Activated T-helper 2 cell treated with anti-CD3 and anti-CD28 coated beads, Interferon-gamma antibody, Interleukin-2, Interleukin-4, amounts not matched to agents 10 μg/mL and 5 μg/mL and 100 μg/mL, durations not matched to agents 14 hours and 24 hours and 36 hours (primary cell): ENCODE measurements at places on chromosomes 5 and 9.

- H3K4me1 ChIP-seq: peaks cover 5% of the 10 kb centered on the region
- H3K27me3 ChIP-seq: peaks cover 4% of the 10 kb centered on the region
- H3K36me3 ChIP-seq: no peaks in the 10 kb centered on the region
- H3K4me3 ChIP-seq: no peak overlapping the region
- no peak overlapping the region for H3K27ac ChIP-seq
Measured at GRCh38 chr9:77598524-77598923, 49.6 kb downstream of the GNA14 start.

- H3K4me1 ChIP-seq: no peaks in the 10 kb centered on the region
- H3K27me3 ChIP-seq: no peaks in the 10 kb centered on the region
- H3K27ac ChIP-seq: no peak overlapping the region
- no peak overlapping the region for H3K4me3 ChIP-seq
- DNase-seq: no peak
Measured at GRCh38 chr9:115300874-115301273, 182.9 kb upstream of the TNC start.

DNA sequence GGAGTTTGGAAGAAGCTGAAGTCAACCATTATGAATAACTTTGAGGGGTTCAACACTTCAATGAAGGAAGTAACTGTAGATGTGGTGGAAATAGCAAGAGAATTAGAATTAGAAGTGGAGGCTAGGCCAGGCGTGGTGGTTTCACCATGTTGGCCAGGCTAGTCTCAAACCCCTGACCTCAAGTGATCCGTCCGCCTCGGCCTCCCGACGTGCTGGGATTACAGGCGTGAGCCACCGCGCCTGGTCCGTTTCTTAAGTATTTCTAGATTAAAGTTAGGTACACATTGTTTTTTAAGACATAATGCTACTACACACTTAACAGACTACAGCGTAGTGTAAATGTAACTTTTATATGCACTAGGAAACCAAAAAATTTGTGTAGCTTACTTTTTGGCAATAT, 14.1 kb downstream of the FNIP1 start:
- H3K27ac ChIP-seq: no peak overlapping the region
- H3K36me3 ChIP-seq: peaks cover 32% of the 10 kb centered on the region
- H3K4me3 ChIP-seq: no peak overlapping the region
- H3K27me3 ChIP-seq: no peaks in the 10 kb centered on the region

- DNase-seq: no peak
- H3K27ac ChIP-seq: no peak overlapping the region
- no peaks in the 10 kb centered on the region for H3K36me3 ChIP-seq
- no peaks in the 10 kb centered on the region for H3K4me1 ChIP-seq
Measured at GRCh38 chr5:33370466-33370859, 70.3 kb upstream of the TARS1 start.

DNA sequence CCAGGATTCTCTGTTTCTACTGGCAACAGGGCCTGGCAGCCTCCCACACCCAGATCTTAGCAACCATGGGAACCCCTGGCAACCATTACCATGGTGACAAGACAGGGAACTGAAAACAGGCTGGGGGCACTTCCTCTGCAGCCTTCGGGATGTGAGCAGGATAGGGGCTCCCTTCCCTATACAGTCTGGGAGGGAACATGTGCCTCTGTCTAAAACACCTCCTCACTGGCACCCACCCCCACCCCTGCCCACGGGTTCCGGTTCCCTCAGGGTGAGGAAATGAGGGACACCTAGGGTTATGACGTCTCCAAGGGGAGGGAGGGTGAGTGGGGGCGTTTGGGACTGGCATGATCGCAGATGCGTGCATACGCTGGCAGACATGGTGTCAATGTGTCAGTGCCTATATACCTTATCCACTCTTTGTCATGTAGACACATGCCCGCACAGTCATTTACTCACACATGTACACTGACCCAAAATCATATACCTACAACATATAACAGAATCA, 3.0 kb upstream of the DNAJB5 start:
- H3K27ac ChIP-seq: peak overlapping the region; percentile 53
- H3K36me3 ChIP-seq: no peaks in the 10 kb centered on the region
- peaks cover 59% of the 10 kb centered on the region for H3K4me1 ChIP-seq
- no peak overlapping the region for H3K4me3 ChIP-seq

GRCh38 chr5:51487952-51488351, 104.7 kb downstream of the ISL1 start:
- H3K27me3 ChIP-seq: no peaks in the 10 kb centered on the region
- DNase-seq: no peak
- no peaks in the 10 kb centered on the region for H3K36me3 ChIP-seq
- no peaks in the 10 kb centered on the region for H3K4me1 ChIP-seq

DNA sequence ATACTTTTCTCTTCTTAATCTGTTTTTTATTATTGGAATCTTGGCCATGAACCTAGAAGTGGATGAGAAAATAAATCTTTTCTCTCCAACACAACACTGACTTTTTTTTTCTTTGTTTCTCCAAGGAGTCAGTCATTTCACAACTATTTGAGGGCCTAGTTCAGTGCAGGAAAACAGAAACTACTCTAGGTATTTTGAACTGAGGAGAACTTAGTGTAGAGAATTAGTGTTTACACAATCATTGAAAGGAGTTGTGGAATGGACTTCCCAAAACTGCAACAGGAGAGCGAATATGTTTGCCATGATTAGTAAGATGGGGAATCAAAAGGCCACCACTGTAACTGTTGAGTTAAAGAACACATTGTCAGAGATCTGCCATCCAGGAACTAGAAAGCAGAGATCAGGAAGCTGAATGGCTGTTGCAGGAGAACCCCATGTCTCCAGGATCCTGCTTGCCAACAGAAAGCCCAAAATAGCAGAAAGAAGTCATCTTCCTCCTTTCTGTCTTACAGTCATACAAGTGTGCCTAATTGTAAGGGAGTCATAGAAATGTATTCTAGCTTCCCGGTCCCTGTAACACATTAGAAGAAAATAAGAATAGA, 20.3 kb upstream of the PCDH1 start:
- no peaks in the 10 kb centered on the region for H3K4me1 ChIP-seq
- H3K36me3 ChIP-seq: no peaks in the 10 kb centered on the region
- no peak overlapping the region for H3K4me3 ChIP-seq
- peaks cover 16% of the 10 kb centered on the region for H3K27me3 ChIP-seq
- DNase-seq: no peak
- H3K27ac ChIP-seq: no peak overlapping the region

DNA sequence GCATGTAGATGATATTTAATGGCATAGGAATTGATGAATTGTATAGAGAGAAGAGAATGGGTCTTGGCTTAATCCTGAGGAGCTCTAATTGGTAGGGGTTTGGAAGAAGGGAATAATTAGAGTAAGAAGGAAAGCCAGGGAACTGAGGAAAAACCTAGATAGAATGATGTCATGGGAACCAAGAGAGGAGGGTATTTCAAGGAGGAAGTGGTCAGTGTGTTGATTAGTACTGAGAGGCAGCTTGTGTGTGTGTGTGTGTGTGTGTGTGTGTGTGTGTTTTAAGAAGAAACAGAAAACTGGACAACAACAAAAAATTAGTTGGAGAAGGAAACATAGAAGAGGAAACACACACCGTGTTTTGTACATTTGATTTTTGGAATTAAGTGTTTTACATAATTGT, 42.8 kb downstream of the MAST4 start:
- H3K4me1 ChIP-seq: no peaks in the 10 kb centered on the region
- no peak overlapping the region for H3K4me3 ChIP-seq
- H3K27me3 ChIP-seq: peaks cover 11% of the 10 kb centered on the region
- no peak for DNase-seq
- no peaks in the 10 kb centered on the region for H3K36me3 ChIP-seq

DNA sequence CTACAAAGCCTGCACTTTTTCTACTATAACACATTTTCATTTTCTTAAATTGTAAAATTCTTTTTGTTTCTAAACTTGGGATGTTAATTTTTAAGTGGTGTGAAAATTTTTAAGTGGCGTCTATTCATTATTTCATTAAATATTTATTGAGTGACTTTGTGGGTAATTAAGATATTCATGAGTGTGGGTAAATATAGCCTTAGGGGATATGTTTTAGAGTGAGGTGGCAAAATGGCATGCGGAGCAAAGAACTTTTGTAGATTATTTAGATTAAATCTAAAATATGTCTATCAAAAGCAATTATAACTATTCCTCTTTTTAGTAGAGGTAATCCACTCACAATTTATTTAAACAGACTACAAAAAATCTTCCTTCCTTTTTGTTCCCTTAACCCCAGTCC, 188.4 kb downstream of the PCSK1 start:
- H3K36me3 ChIP-seq: no peaks in the 10 kb centered on the region
- no peak overlapping the region for H3K4me3 ChIP-seq
- H3K27ac ChIP-seq: no peak overlapping the region
- peaks cover 16% of the 10 kb centered on the region for H3K27me3 ChIP-seq
- H3K4me1 ChIP-seq: peaks cover 2% of the 10 kb centered on the region

GRCh38 chr9:91795598-91796241, 154.3 kb downstream of the ROR2 start:
- no peaks in the 10 kb centered on the region for H3K36me3 ChIP-seq
- no peak overlapping the region for H3K4me3 ChIP-seq
- H3K27me3 ChIP-seq: peaks cover 2% of the 10 kb centered on the region
- no peak for DNase-seq
- H3K27ac ChIP-seq: no peak overlapping the region

DNA sequence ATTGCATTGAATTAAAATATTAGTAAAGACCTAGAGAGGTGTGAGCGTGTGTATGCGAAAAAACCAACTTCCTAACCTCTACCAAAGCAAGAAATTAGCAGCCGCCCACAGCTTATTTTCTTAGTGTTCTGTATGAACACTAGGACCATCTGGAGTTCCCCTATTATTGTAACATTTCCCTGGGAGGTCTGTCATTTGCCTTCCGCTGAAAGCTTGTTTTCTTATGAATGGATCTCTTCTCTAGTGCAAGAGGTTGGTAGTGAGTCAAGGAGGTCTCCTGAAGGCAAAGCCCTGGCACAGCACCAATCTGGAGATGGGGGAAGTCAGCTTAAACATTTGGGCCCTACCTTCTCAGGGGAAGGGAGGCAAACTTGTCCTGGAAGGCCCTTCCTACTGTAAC, 10.8 kb downstream of the TNFSF8 start:
- DNase-seq: no peak
- peak overlapping the region; percentile 68 for H3K27ac ChIP-seq
- no peak overlapping the region for H3K4me3 ChIP-seq
- H3K27me3 ChIP-seq: no peaks in the 10 kb centered on the region

DNA sequence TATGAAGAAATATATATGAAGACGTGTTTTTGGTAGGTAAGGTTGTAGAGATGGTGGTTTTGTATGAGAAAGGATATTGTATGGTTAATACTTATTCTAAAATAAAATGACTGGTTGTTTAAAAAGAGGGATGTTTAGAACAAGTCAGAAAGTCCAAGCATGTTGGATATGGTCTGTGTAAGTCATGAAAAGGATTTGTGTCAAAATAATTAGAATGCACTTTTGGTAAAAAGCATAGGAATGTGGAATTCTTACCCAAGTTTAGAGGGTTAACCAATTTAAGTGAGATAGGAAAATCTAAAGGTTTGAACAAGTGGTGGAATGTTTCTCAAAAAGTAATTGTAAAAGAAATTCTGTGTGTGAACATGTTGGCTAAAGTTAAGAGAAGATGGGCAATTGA, 1556.5 kb upstream of the C9orf72 start:
- no peak for DNase-seq
- H3K27ac ChIP-seq: no peak overlapping the region
- H3K4me1 ChIP-seq: no peaks in the 10 kb centered on the region
- no peaks in the 10 kb centered on the region for H3K27me3 ChIP-seq
- H3K36me3 ChIP-seq: no peaks in the 10 kb centered on the region

- peaks cover 88% of the 10 kb centered on the region for H3K36me3 ChIP-seq
- no peaks in the 10 kb centered on the region for H3K27me3 ChIP-seq
- H3K27ac ChIP-seq: peak overlapping the region; percentile 90
- peaks cover 53% of the 10 kb centered on the region for H3K4me1 ChIP-seq
- H3K4me3 ChIP-seq: peak overlapping the region; percentile 9
Measured at GRCh38 chr5:131396630-131397273, 132.9 kb downstream of the CDC42SE2 start.

DNA sequence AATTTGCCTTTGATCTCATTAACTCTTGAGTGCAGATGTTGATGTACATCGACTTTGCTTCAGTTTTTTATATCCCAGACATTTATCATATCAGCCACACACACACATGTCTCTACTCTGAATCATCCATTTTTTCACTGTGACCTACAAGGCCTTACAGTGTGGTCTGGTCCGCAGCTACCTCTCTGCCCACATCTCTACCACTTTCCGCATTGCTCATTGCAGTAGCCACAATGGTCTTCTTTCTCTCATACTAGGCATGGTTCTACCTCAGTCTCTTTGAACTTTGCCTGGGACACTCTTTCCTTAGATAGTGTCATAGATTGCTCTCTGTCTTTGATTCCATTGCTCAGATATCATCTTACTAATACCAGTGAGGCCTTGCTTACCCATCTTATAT, 87.9 kb upstream of the FSD1L start:
- H3K36me3 ChIP-seq: no peaks in the 10 kb centered on the region
- peaks cover 35% of the 10 kb centered on the region for H3K27me3 ChIP-seq
- peak; percentile 18 for DNase-seq
- H3K4me3 ChIP-seq: no peak overlapping the region
- peaks cover 25% of the 10 kb centered on the region for H3K4me1 ChIP-seq
